Mesenteric fat pad (tissue), 1 donor: ENCODE measurements at places on chromosomes 11 and 22. TPM values are rescaled to one million over a fixed set of nuclear protein-coding genes. Genes with fewer than 3 reads are reported as not detected.

DNA sequence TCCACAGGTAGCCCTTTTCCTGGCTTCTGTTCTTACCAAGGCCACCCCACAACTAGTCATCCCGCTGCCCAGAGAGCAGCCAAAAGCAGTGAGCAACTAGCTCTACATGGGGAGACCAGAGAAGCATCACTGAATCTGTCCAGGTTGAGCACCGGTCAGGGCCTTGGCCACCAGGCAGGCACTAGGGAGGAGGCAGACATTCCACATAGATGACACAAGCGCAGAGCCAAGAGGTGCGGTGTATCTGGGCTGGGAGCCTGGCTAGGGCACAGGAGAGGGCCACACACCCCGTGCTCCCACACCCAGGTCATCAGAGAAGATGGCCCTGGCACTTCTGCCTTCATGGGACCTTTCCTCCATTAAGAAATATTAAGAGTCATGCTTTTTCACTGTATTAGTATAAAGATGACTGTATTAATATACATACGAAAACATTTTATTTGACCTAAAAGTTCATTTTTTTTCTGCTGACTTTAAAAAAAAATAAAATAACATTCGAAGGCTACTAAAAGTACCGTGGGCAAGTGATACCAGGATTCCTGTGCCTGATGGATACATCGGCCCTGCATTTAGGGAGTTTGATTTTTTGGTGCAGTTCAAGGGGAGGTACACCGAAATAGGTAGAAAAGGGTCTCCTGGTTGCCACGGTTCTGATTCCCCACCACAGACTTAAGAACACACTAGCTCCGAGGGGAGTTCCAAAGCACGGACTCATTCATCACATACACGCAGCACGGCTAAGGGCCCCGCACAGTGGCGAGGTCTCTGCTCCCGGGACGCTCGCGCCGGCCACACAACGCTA is 1.2 kb downstream of the DGCR2 start:
- no peak for DNase-seq

GRCh38 chr11:61868571-61869428 is 22.5 kb downstream of the FADS3 start:
- DNase-seq, result no peak

- peak; percentile 94 for DNase-seq
These were observed at the start of gene TRIM44 for GRCh38 chr11:35662649-35663407. TSS of gene TRIM44 (plus strand) at chr11:35662775. CDS start at chr11:35663112, 337 bp downstream.

- DNase-seq, result no peak
These were observed 1.4 kb downstream of the ZFP91 start for GRCh38 chr11:58580311-58580710.

- no peak for DNase-seq
These were observed 538.5 kb downstream of the INSC start for GRCh38 chr11:15653191-15653710.

DNA sequence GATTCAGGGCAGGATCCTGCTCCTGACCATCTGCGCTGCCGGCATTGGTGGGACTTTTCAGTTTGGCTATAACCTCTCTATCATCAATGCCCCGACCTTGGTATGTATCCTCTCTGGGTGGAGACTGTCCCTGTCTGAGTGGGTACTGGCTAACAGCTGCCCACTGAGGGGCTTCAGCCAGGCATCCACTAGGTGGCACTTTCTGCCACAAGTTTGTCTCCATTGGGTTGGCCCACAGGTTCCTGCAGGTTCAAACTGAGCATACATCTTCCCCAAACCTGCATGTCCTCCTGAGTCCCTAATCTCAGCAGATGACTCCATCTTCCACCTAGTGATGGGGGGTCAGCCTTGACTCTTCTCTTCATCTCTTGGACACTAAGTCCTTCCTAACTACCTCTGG is 4.4 kb downstream of the SLC2A11 start:
- no peak for DNase-seq

The DEUP1 gene
- not detected for total RNA-seq

The DCPS gene
- 10.8 TPM for total RNA-seq

The TEAD1 gene
- 150 TPM for total RNA-seq

The KRTAP5-2 gene
- not detected for total RNA-seq

The TRPC6 gene
- total RNA-seq, result 2.6 TPM

The NOX4 gene
- 11.4 TPM for total RNA-seq
